SJSA1 (cell line): ENCODE measurements at places on chromosomes 12 and 14. TPM values are rescaled to one million over a fixed set of nuclear protein-coding genes. Genes with fewer than 3 reads are reported as not detected.

GRCh38 chr14:85291731-85292130 is 238.2 kb upstream of the FLRT2 start:
- no peak for DNase-seq

DNA sequence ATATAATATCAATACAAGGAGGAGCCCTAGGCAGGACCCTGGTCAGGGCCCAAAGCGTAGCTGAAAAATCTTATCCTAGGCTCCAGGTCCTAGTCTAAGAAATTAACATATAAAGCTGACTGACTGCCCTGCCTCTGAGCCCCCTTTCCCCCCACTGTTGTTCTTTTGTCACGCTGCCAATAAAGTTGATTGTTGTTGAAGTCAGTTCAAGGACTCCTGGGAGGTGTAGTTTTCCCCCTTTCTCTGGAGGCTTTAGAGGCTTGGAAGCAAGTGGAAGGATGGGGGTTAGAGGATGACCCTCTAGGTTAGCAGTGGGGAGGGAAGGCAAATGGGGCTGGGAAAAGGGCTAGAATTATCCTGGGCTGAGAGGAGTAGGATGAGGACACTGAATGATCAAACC is 3.2 kb downstream of the PPP1R1A start:
- DNase-seq, result no peak

DNA sequence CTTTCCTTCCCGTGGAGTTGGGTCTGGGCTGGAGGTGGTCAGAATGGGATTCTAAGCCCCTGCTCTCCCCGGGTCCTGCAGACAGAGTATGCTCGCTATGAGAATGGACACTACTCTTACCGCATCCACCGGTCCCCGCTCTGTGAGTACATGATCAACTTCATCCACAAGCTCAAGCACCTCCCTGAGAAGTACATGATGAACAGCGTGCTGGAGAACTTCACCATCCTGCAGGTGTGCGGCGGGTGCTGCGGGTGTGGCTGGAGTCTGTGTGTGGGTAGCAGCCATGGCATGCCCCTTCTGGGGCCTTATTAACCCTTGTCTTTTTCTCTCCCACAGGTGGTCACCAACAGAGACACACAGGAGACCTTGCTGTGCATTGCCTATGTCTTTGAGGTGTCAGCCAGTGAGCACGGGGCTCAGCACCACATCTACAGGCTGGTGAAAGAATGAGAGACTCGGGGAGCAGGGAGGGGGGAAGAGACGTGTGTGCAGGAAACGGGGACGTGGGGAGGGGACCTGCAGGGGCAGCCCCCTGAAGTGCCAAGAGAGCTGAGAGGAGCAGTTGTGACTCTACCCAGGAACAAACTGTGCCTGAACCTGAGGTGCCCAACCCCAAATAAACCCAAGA is 37.0 kb upstream of the TSPAN9 start:
- no peak for DNase-seq

- no peak for DNase-seq
These were observed 368.0 kb downstream of the ALG10 start for GRCh38 chr12:34390171-34390841.

- DNase-seq, result no peak
These were observed 383.4 kb downstream of the KCNH5 start for GRCh38 chr14:62661818-62662217.

DNA sequence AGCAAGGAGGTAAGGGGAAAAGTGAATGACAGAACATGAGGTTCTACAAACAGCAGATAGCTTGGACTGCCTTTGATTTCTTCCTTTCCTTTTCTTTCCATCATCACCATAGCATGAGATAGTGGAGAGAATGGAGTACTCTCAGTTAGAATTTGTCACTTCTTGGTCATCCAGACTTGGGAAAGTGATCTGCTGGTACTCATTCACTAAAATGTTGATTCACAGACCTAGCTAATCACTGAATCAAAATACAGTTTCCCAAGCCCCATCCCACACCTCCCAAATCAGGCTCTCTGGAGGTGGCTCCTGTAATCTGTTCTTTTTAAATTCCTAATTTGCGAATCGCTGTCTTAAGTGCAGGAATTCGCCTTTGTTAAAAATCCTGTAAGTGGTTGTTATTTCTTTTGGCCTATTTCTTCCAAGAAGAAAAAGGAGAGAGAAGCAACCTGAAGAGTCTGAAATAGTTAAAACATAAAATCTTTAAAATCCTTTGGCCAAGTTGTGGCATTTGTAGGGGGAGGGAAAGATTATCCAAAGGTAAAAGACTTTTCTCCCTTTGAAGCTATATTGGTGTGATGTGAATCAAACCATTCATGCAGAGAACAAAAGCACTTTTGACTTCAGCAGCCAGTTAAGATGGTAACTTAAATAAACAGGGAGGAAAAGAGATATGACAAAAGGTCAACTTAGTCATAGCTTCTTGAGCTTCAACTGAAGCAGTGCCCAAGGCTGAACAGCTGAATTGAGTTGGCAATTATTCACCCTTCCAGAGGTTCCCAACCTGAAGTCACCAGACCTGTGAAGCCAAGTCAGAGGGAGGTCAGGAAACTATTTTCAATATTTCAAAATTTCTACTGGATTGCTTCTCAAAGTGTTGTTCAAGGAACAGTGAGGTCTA is 255.1 kb upstream of the KRR1 start:
- DNase-seq, result no peak

DNA sequence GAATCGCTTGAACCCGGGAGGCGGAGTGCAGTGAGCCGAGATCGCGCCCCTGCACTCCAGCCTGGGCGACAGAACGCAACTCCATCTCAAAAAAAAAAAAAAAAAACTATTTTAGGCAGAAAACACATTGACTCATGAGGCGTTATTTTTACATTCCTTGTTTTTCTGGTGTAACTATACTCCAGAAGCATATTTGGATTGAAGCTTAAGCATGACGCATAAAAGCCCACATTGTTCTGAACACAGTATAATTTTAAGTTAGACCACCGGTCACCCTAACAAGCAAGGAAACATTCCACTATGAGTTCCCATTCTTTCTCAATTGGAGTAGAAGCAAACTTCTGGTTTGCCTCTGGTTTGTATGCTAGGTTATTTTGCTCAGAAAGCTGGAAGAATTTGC is 173.0 kb downstream of the MYRFL start:
- no peak for DNase-seq

DNA sequence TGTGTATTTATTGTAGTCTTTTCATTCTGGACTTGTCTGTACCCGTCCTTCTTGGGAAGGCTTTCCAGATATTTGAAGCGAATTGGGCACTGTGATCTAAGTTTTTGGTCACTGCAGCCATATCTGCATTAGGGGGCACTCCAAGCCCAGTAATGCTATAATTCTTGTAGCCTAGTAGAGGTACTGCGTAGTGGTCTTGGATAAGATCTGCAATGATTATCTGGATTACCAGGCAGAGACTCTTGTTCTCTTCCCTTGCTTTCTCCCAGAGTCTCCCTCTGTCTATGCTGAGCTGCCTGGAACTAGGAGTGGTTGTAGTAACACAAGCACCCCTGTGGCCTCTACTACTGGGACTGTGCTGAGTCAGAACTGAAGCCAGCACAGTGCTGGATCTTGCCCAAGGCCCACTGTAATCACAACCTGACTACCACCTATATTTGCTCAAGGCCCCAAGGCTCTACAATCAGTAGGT is 30.0 kb downstream of the SLC38A2 start:
- no peak for DNase-seq

DNA sequence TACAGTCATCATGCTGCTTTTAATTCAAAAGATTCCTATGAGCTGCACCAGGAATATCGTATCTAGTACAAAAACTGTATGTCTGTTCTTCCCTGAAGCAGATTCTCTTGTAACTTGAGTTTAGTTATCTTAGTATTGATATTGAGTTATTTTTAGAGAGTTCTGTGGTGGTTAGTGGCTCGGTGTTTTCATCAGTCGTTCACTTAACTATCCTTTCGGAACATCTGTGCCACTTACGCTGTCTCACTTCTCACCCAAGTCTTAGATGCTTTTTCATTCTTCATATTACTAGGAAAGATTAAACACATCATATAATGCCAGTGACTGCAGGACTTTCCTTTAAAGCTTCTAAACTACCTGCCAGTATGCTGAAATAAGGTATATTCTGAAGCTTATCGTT is 251.0 kb downstream of the FBXL14 start:
- DNase-seq, result no peak

TDRD9 gene
- total RNA-seq, result 2.2 and 4.1 TPM in 2 replicates

CABP1 gene
- total RNA-seq, result not detected in 2 replicates
